ENCODE measurements at places on chromosomes 13 and 19.

DNA sequence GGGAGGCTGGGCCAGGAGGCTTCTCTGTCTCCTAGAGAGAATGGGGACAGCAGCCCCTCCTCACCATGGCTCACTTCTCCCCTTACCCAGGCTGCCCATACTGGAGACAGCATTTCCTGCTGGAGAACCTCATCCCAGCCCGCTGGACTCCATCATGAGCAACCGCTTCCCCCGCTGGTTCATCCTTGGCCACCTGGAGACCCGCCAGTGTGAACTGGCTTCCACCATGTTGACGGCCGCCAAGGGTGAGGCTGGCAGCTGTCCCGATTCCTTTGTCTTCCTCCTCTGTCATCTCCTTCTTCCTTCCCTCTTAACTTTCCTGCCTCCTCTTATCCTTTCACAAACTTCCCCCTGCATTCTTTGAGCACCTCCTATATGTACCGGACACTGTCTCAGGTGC is 28.0 kb downstream of the ZSWIM4 start:
- H3K27ac ChIP-seq, result no peak overlapping the region
- DNase-seq, result no peak
- H3K27me3 ChIP-seq, result no peaks in the 10 kb centered on the region
- no peaks in the 10 kb centered on the region for H3K36me3 ChIP-seq
- no peak overlapping the region for H3K4me3 ChIP-seq

GRCh38 chr19:31519908-31520307 is 170.7 kb upstream of the TSHZ3 start:
- DNase-seq, result no peak
- no peak overlapping the region for H3K27ac ChIP-seq
- no peaks in the 10 kb centered on the region for H3K27me3 ChIP-seq
- H3K4me3 ChIP-seq, result no peak overlapping the region

- H3K27ac ChIP-seq, result no peak overlapping the region
- DNase-seq, result no peak
- H3K36me3 ChIP-seq, result no peaks in the 10 kb centered on the region
Observed at GRCh38 chr19:30135797-30136196, 193.8 kb downstream of the URI1 start.

- no peaks in the 10 kb centered on the region for H3K36me3 ChIP-seq
- no peak within 1 kb of the TSS for H3K4me3 ChIP-seq
- no peak for DNase-seq
- H3K27ac ChIP-seq, result no peak within 1 kb of the TSS
Observed at GRCh38 chr13:26759907-26760831, at the start of gene GPR12. Gene GPR12 (minus strand): TSS chr13:26760786. CDS start chr13:26759827, 959 bp downstream.

DNA sequence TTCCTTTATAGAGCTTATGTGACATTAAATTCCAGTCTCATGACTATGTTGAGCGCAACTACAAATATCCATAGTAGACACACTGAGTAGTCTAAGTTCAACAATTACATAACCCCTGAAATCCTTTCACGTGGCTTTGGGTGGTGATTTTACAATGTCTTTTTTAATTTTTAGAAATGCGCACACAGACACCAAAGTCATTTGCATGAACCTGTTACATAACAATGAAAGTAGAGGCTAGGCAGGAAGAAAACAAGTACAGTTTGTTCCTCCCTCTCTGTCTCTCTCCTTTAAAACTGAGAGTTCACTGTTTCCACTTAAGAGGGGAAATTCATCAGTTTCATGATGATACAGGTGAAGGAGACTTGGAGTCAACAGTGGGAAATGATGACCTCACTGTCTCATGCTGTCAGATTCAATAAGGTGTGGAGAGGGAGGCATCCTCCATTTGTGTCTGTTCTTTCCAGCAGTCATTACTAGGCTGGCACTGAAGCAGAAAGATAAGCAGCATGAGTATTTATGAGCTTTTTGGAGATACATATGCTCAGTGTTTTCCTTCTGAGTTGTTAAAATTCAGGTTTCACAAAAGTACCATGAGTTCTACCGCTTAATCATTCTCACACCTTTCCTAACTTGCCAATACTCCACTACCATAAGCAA is 201.8 kb downstream of the LHFPL6 start:
- no peaks in the 10 kb centered on the region for H3K36me3 ChIP-seq
- no peak overlapping the region for H3K27ac ChIP-seq
- H3K27me3 ChIP-seq, result no peaks in the 10 kb centered on the region
- H3K4me1 ChIP-seq, result no peaks in the 10 kb centered on the region

- DNase-seq, result no peak
- H3K27me3 ChIP-seq, result no peaks in the 10 kb centered on the region
- no peaks in the 10 kb centered on the region for H3K36me3 ChIP-seq
- H3K4me1 ChIP-seq, result peaks cover 20% of the 10 kb centered on the region
- H3K27ac ChIP-seq, result peak overlapping the region; percentile 83
Observed at GRCh38 chr19:19064811-19065745, 1.3 kb downstream of the SLC25A42 start.

DNA sequence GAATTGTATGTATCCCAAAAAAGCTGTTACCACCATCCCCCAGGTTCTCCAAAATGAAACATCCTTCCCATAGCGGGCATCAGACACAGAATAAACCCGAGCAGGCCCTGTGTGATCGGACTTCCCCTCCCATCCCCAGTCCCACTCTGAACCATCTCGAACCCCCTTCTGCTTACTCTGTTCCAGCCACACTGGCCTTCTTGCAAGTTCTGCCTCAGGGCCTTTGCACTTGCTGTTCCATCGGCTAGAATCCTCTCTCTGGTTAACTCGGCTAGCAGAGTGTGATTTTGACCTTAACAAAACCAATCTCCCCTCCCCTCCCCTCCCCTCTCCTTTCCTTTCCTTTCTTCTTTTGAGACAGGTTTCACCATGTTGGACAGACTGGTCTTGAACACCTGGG is 15.7 kb downstream of the AP2S1 start:
- no peak overlapping the region for H3K27ac ChIP-seq
- no peaks in the 10 kb centered on the region for H3K36me3 ChIP-seq
- H3K4me1 ChIP-seq, result no peaks in the 10 kb centered on the region
- no peaks in the 10 kb centered on the region for H3K27me3 ChIP-seq
- no peak overlapping the region for H3K4me3 ChIP-seq
- no peak for DNase-seq

- H3K27me3 ChIP-seq, result no peaks in the 10 kb centered on the region
- no peak overlapping the region for H3K27ac ChIP-seq
- no peaks in the 10 kb centered on the region for H3K4me1 ChIP-seq
- H3K36me3 ChIP-seq, result no peaks in the 10 kb centered on the region
- DNase-seq, result no peak
Observed at GRCh38 chr13:27296496-27296895, 25.9 kb downstream of the RASL11A start.

DNA sequence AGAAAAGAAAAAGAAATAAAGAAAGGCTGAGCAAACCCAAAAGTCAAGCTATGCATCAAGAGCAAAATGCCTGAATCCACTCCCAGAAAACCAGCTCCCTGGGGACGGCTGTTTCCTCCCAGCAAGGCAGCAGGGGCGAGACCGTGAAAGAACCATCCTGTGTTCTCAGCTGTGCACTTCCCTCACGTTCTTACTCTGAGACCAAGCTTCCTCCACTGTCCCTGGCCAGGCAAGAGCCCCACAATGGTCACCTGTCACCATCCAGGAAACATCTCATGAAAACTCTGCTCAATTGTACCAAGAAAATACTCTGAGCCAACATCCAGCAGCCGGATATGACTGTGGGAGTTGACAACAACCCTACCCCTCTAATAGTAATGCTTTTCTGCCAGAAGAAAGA is 22.9 kb downstream of the RAB20 start:
- no peak overlapping the region for H3K4me3 ChIP-seq
- no peaks in the 10 kb centered on the region for H3K36me3 ChIP-seq
- no peak overlapping the region for H3K27ac ChIP-seq

GRCh38 chr19:7247155-7247554 is 47.1 kb downstream of the INSR start:
- H3K4me3 ChIP-seq, result no peak overlapping the region
- no peaks in the 10 kb centered on the region for H3K36me3 ChIP-seq
- H3K27ac ChIP-seq, result no peak overlapping the region
- H3K27me3 ChIP-seq, result no peaks in the 10 kb centered on the region

- H3K36me3 ChIP-seq, result peaks cover 7% of the 10 kb centered on the region
- no peaks in the 10 kb centered on the region for H3K27me3 ChIP-seq
- H3K27ac ChIP-seq, result no peak overlapping the region
Observed at GRCh38 chr19:17095141-17095919, 19.8 kb downstream of the MYO9B start.

- no peaks in the 10 kb centered on the region for H3K36me3 ChIP-seq
- H3K27ac ChIP-seq, result no peak overlapping the region
- H3K27me3 ChIP-seq, result no peaks in the 10 kb centered on the region
- H3K4me3 ChIP-seq, result no peak overlapping the region
- no peak for DNase-seq
- peaks cover 24% of the 10 kb centered on the region for H3K4me1 ChIP-seq
Observed at GRCh38 chr19:15475611-15476010, 3.7 kb downstream of the PGLYRP2 start.

DNA sequence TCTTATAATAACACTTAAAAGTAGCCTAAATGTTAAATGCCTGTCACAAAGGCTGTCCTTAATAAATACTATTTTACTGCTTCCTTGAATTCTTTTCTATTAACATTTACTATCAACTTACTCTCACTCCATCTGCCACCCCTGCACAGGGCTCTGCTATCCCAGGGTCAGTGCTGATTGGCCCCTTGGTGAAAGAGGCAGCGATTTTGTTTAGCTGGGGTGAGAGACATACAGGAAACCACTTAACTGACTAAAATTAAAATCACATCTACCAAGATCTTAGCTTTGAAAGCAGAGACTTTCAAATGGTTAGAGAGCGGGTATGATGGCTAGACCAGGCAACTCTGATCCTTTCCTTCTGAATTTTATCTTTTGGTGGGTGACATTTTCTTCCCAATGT is 149.9 kb upstream of the HTR2A start:
- H3K27me3 ChIP-seq, result no peaks in the 10 kb centered on the region
- H3K4me1 ChIP-seq, result no peaks in the 10 kb centered on the region
- no peak overlapping the region for H3K4me3 ChIP-seq
- H3K27ac ChIP-seq, result no peak overlapping the region
- H3K36me3 ChIP-seq, result no peaks in the 10 kb centered on the region

DNA sequence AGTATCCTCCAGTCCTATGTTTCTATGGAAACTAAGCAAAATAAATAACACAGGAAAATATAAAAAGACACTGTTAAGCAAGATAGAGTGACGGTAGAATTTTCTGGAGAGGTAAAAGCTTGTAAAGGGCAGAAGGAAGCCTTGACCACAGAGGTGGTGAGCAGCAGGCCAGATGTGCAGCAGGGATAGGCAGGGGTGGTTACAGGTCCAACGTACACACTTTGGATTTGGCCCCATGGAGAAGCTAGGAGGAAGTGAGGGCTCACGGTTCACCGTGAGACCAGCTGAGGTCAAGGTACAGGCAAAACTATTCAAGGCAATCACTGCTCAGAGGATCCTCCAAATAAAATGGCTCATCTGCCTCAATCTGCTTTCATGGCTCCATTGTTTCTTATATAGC is 242.8 kb downstream of the B3GLCT start:
- no peak for DNase-seq
- H3K27me3 ChIP-seq, result no peaks in the 10 kb centered on the region
- H3K27ac ChIP-seq, result no peak overlapping the region
- H3K4me3 ChIP-seq, result no peak overlapping the region
- H3K4me1 ChIP-seq, result no peaks in the 10 kb centered on the region
- H3K36me3 ChIP-seq, result no peaks in the 10 kb centered on the region

- no peaks in the 10 kb centered on the region for H3K36me3 ChIP-seq
- no peak for DNase-seq
- H3K4me3 ChIP-seq, result no peak overlapping the region
Observed at GRCh38 chr19:39906820-39907611, 27.4 kb downstream of the FCGBP start.

- H3K27ac ChIP-seq, result no peak overlapping the region
- DNase-seq, result no peak
- H3K4me1 ChIP-seq, result peaks cover 5% of the 10 kb centered on the region
- H3K4me3 ChIP-seq, result no peak overlapping the region
- H3K27me3 ChIP-seq, result no peaks in the 10 kb centered on the region
Observed at GRCh38 chr19:16895467-16896145, 6.8 kb downstream of the F2RL3 start.

DNA sequence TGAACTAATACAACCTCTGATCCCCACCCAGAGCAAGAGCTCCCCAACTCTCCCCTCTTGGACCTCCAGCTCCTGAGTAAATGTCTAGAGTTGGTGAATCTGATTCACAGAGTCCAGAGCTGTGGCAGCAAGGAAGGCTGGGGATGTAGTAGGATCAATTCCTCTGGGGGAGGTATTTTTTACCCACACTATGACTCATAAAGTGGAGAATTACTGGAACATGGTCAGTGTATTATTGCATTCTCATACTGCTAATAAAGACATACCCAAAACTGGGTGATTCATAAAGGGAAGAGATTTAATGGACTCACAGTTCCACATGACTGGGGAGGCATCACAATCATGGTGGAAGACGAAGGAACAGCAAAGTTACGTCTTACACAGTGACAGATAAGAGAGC is 496.7 kb downstream of the EFNB2 start:
- DNase-seq, result no peak
- no peaks in the 10 kb centered on the region for H3K4me1 ChIP-seq
- H3K27me3 ChIP-seq, result no peaks in the 10 kb centered on the region
- no peaks in the 10 kb centered on the region for H3K36me3 ChIP-seq

DNA sequence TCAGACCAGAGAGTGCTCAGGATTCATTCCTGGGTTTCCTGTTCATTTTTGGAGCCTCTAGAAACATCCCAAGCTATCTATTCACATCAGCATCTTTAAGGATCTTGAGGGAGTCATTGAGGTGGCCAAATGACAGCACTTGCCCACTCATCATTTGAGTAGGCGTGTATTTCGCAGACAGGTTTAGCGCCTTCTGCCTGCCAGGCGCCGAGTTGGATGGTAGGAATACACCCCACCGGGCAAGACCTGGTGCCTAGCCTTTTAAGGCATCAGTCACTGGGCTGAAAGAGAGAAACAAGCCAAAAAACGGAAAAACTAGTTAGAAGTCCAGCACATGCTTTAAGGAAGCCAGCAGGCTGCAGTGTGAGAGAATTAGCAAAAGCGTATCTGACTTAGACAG is 33.8 kb downstream of the PEX11G start:
- no peak for DNase-seq
- H3K4me3 ChIP-seq, result no peak overlapping the region
- peaks cover 39% of the 10 kb centered on the region for H3K36me3 ChIP-seq
- H3K4me1 ChIP-seq, result no peaks in the 10 kb centered on the region

DNA sequence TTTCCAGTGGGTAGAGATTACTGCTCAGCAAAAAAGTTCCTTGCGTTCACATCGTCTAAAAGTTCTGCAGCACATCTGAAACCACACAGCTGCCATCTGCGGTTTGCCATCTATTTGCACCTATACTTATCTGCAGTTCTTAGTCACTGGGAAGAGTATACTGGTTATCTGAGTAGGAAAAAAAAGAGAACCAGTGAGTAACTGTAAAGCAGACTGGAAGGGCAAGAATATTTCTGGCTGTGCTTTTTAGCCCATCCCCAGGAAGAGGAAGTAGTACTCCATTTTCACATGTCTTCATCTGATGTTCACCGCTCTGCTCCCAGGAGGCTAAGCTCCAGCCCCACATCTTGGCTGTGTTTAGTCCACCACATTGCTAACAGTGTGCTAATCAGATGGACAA is 35.6 kb downstream of the EFNB2 start:
- no peak for DNase-seq
- H3K36me3 ChIP-seq, result no peaks in the 10 kb centered on the region
- no peak overlapping the region for H3K27ac ChIP-seq
- no peak overlapping the region for H3K4me3 ChIP-seq
- no peaks in the 10 kb centered on the region for H3K4me1 ChIP-seq
